ENCODE measurements at places on chromosomes 16 and 17. TPM values are rescaled to one million over a fixed set of nuclear protein-coding genes. Genes with fewer than 3 reads are reported as not detected.

The CDC27 gene
- 96.2 TPM for polyA plus RNA-seq

DNA sequence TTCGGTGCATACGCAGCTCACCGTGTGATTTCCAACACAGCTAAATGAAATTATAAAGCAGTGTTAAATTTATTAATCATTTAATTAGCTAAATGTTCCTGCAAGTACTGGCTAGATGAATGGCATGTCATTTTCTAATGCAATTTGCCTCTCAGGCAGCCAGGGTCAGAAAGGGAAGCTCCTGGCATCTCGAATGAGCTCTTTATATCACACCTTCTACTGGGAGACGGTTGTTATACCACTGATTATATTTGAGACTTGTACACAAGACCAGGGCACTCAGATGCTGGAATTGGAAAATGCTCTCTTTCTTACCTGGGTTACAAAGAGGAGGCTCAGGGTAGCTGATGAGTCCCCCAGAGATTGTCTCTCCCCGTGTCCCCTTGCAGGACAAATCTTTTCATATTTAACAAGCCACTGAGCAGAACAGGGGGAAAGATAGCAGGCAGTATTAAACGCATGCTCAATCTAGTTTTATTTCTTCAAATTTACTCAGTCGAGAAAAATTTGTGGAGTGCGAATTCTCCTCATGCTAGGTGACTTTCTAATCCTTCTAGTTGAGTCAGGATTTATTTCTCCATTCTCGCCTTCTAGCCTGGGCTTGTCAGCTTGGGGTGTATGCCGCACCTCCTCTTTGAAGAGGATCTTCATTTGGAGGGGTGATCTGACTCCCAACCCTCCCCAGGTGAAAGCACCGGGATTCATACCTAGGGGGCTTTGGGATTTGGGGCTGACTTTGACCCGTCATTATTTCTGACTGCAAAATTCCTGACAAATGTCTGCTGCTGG, 441.1 kb downstream of the MAF start:
- DNase-seq, result no peak

The EPN2 gene
- 9.7 TPM for polyA plus RNA-seq

- DNase-seq, result no peak
Measured at GRCh38 chr17:40926341-40926740, 11.1 kb downstream of the KRT23 start.

DNA sequence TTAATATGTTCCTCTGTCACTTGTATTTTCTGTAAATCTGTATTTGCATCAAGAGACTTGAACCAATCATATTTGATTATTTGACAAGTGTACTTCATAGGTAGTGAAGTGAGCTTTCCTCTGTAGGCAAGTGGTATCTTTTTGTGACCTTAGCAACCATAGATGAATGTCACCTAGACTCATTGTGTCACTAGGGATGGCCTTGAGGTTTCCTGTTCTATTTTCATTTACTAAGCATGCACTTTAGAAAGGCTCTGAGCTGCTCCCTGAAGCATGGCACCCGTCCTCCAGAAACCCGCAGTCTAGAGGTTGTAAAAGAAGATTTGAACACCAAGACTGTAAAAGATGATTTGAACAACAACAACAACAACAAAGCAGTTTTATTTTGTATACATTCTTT, 151.7 kb downstream of the PRKCB start:
- no peak for DNase-seq

The ITGAL gene
- polyA plus RNA-seq, result 256 TPM

DNA sequence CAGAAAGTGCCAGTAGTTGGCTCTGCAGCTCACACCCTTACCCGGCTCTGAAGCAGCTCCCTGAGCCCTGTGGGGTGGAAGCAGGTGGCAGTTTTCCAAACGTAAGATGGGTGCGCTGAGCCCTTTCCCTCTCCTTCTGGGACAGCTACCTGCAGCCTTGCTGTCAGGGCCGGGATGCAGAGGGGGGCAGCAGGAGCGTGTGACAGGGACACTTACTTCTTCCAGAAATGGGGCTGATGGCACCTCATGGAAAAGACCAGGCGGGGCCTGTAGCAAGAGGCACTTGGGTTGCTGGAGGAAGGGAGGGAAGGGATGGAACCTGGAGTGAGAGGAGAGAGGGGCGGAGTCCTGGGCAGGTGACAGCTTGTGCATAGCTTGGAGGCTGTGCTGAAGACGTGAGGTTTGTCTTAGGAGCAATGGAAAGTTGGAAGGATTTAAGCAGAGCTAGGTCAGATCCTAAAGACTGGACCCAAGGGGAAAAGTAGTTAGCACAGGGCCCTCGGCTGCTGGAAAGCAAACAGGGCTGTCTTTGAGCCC, 216.8 kb upstream of the RPL38 start:
- DNase-seq, result no peak

GRCh38 chr17:62966426-62967204, 580 bp downstream of the TANC2 start:
- DNase-seq, result no peak

- no peak for DNase-seq
Measured at GRCh38 chr16:7335991-7336634, 3.5 kb downstream of the RBFOX1 start.

The MT1G gene
- polyA plus RNA-seq, result not detected
